ENCODE measurements at places on chromosomes 16 and 17. TPM values are rescaled to one million over a fixed set of nuclear protein-coding genes. Genes with fewer than 3 reads are reported as not detected.
A peak's percentile ranks its signal among the peaks of the same experiment; 100 is the strongest.

DNA sequence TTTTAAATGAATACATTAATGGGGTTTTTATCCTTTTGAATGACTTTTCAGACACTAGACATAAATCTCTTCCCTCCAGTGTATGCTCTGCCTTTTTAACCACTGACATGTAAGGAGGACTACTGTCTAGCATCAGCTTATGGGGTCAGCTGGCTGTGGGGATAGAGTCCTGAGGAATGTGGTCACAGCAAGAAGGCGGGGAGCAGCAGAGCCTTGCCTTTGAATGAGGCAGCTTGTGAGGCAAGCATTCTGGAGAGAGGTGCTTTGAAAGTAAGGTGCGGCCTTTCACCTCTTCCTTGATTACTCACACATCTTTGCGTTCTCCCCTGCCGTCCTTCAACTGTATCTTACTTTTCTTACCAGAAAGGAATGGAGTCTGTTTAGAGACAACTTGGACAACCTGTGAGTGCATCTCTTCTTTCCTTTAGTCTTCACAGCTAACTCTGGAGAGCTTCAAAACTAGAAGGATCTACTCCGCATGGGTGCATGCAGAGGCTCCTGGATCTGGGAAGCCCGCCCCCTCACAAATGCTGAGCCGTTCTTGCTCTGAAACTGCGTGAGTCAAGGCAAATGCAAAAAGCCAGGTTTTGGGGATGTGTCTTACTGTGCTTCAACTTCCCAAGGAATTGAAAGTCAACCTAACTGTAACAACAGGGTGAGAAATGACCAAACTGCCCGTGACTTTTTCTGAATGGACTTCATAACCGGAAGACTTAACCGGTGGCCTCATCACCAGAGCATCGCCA is 49.9 kb downstream of the ADCY7 start:
- H3K27me3 ChIP-seq: no peaks in the 10 kb centered on the region
- no peak for DNase-seq
- no peak overlapping the region for H3K4me3 ChIP-seq

GRCh38 chr17:27376637-27377547 is 79.4 kb upstream of the KSR1 start:
- H3K27me3 ChIP-seq: peaks cover 5% of the 10 kb centered on the region
- H3K4me1 ChIP-seq: no peaks in the 10 kb centered on the region
- no peak overlapping the region for H3K27ac ChIP-seq
- no peak overlapping the region for H3K4me3 ChIP-seq
- H3K36me3 ChIP-seq: peaks cover 23% of the 10 kb centered on the region

- H3K4me3 ChIP-seq: no peak overlapping the region
- no peak for DNase-seq
- H3K36me3 ChIP-seq: no peaks in the 10 kb centered on the region
- no peaks in the 10 kb centered on the region for H3K4me1 ChIP-seq
These were observed 36.1 kb upstream of the USP7 start for GRCh38 chr16:8999800-9000199.

DNA sequence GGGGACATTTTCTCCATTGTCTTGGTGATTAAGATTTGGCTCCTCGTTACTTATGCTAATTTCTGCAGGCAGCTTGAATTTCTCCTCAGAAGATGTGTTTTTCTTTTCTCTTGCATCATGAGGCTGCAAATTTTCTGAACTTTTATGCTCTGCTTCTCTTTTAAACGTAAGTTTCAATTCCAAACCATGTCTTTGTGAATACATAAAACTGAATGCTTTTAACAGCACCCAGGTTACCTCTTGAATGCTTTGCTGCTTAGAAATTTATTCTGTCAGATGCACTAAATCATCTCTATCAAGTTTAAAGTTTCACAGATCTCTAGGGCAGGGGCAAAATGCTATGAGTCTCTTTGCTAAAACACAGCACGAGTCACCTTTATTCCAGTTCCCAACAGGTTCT is 19.4 kb downstream of the ARHGAP44 start:
- H3K4me1 ChIP-seq: no peaks in the 10 kb centered on the region
- DNase-seq: no peak
- peaks cover 3% of the 10 kb centered on the region for H3K27me3 ChIP-seq
- peaks cover 24% of the 10 kb centered on the region for H3K36me3 ChIP-seq

DNA sequence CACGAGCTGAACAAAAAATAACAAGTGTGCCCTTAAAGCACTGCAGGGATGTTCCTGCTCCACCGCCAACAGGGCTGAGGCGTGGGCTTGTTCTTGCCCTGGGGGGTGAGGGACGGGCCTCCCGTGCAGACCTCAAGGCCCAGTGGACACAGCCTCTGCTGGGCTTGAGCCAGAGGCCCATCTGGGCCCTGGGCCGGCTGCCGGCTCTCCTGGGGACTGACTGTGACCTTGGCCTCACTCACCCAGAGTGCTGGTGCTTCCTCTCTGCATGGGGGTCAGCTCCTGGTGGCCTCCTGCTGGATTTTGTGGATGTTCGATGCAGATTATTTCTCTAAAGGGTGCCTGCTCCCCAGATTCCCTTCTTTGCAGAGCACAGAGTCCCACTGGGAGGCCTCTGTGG is 54.2 kb upstream of the CDR2 start:
- H3K36me3 ChIP-seq: peaks cover 4% of the 10 kb centered on the region
- H3K4me1 ChIP-seq: peaks cover 4% of the 10 kb centered on the region
- peak; percentile 32 for DNase-seq
- H3K4me3 ChIP-seq: no peak overlapping the region
- H3K27ac ChIP-seq: no peak overlapping the region

DNA sequence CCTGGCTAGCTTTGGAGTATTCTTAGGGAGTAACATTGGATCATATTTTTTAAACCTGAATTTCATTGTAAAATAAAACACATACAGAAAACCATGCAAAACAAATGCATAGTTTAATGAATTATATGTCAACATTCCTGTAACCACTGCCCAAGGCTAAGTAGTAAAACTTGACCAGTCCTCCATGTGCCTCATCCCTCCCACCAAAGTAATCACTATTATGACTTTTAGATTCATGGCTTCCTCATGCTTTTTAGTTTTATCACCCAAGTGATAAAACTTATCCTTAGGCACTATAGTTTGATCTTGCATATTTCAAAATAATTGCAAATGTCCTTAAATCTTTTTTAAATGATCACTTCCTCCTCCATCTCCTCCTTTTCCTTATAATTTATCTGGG is 20.4 kb downstream of the PRKCA start:
- no peak for DNase-seq
- no peaks in the 10 kb centered on the region for H3K4me1 ChIP-seq
- H3K27ac ChIP-seq: no peak overlapping the region
- H3K27me3 ChIP-seq: no peaks in the 10 kb centered on the region
- H3K4me3 ChIP-seq: no peak overlapping the region

DNA sequence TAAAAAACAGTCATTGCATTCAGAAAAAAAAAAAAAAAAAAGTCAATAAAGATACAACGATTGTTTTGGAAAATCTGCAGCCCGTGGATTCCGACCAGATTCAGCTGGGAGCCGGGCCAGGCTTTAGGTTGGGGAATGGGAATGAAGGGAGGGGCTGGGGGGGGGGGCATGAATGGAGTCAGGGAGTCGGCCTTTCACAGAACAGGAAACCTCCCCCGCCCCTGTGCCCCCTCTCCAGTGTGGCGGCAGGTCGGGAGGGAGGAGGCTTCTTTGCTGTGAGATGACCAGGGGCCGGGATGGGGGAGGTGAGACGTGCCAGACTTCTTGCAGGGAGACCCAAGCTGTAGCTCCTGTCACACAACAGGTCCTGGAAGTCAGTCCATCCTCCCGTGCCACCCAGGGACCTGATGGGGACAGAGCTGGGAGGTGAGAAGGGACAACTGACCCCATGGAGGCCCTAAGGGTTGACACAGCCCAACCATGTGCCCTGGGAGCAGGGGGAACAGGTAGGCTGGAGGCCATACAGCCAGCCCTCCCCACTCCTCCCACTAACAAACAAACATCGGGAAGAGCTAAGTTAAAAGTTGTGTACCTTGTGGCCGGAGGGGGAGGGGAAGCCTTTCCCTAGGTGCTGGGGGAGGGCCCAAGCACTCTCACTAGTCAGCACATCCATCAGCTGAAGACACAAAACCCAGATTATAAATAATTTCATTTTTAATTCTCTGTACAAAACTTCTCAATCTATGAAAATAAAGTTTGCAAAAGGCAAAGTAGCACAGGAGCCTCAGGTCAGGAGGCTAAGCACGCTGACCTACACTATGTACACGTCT is 25.2 kb downstream of the SREBF1 start:
- H3K36me3 ChIP-seq: no peaks in the 10 kb centered on the region
- H3K27ac ChIP-seq: peak overlapping the region; percentile 64
- peaks cover 21% of the 10 kb centered on the region for H3K4me1 ChIP-seq
- no peak for DNase-seq
- H3K27me3 ChIP-seq: peaks cover 45% of the 10 kb centered on the region
- peak overlapping the region; percentile 63 for H3K4me3 ChIP-seq

The CDRT15 gene
- total RNA-seq: not detected

The FBRS gene
- total RNA-seq: 66.7 TPM

The NR1D1 gene
- total RNA-seq: 1.3 TPM

The CBX1 gene
- total RNA-seq: 141 TPM
